Articular chondrocyte of knee joint (primary cell): ENCODE measurements at places on chromosomes 7 and 10. TPM values are rescaled to one million over a fixed set of nuclear protein-coding genes. Genes with fewer than 3 reads are reported as not detected.

The PRPS1L1 gene
- total RNA-seq: 0.32 TPM in 1 of 2 replicates, not detected in the other

The PDE1C gene
- total RNA-seq: 23.3 and 30.8 TPM in 2 replicates

The ASB15 gene
- not detected in 2 replicates for total RNA-seq

The ZNF92 gene
- total RNA-seq: 5.2 and 11.0 TPM in 2 replicates

The PFKFB3 gene
- 34.2 and 42.5 TPM in 2 replicates for total RNA-seq

The TASOR2 gene
- 93.6 and 107 TPM in 2 replicates for total RNA-seq

The CDHR1 gene
- total RNA-seq: 0.11 and 0.26 TPM in 2 replicates

The IFIT1B gene
- not detected in 2 replicates for total RNA-seq

The STEAP2 gene
- 24.8 and 26.7 TPM in 2 replicates for total RNA-seq

The TEX47 gene
- total RNA-seq: not detected in 2 replicates

The ACTR3C gene
- total RNA-seq: 6.2 and 7.8 TPM in 2 replicates

The ADIRF gene
- total RNA-seq: 50.6 and 78.0 TPM in 2 replicates

The RBM20 gene
- under 0.01 and 0.39 TPM in 2 replicates for total RNA-seq

The EIF4H gene
- 269 and 293 TPM in 2 replicates for total RNA-seq

The CCDC3 gene
- 0.76 and 2.2 TPM in 2 replicates for total RNA-seq

The SPDYE5 gene
- total RNA-seq: 0.11 and 0.13 TPM in 2 replicates

The SORCS1 gene
- total RNA-seq: not detected in 2 replicates

The NPTX2 gene
- 0.43 and 1.6 TPM in 2 replicates for total RNA-seq

The DENND2A gene
- total RNA-seq: 0.78 and 0.97 TPM in 2 replicates

The ENTPD1 gene
- total RNA-seq: 0.26 and 0.32 TPM in 2 replicates

The LIPN gene
- not detected in 2 replicates for total RNA-seq

The PPP1R17 gene
- total RNA-seq: not detected in 2 replicates

The TAS2R40 gene
- not detected in 2 replicates for total RNA-seq

The LRRC27 gene
- total RNA-seq: 12.1 and 12.7 TPM in 2 replicates

The SLC29A4 gene
- 0.54 and 1.2 TPM in 2 replicates for total RNA-seq

The OAT gene
- total RNA-seq: 127 and 230 TPM in 2 replicates

The LLCFC1 gene
- total RNA-seq: not detected in 2 replicates

The CUBN gene
- total RNA-seq: 1.4 and 2.2 TPM in 2 replicates

The TECTB gene
- total RNA-seq: under 0.01 TPM in 1 of 2 replicates, not detected in the other

The AGAP5 gene
- 3.6 and 4.7 TPM in 2 replicates for total RNA-seq

The WEE2 gene
- total RNA-seq: not detected in 2 replicates

The NEUROG3 gene
- total RNA-seq: not detected in 2 replicates

The GPR37 gene
- total RNA-seq: under 0.01 and 0.11 TPM in 2 replicates

The HOXA2 gene
- 0.76 and 1.6 TPM in 2 replicates for total RNA-seq

The UPK3BL2 gene
- total RNA-seq: 0.54 and 1.3 TPM in 2 replicates

The DNAJC12 gene
- 0.26 and 1.4 TPM in 2 replicates for total RNA-seq

The CDNF gene
- total RNA-seq: 2.7 and 3.5 TPM in 2 replicates

The CALY gene
- total RNA-seq: not detected in 2 replicates

The MMP21 gene
- total RNA-seq: 0.11 TPM in 1 of 2 replicates, not detected in the other
